Cardiac ventricle fibroblast (primary cell): ENCODE measurements at places on chromosomes 16 and 17. TPM values are rescaled to one million over a fixed set of nuclear protein-coding genes. Genes with fewer than 3 reads are reported as not detected.

Gene HSPB9
- not detected in 2 replicates for total RNA-seq

Gene ABCA3
- total RNA-seq = 0.68 and 1.1 TPM in 2 replicates

Gene SOST
- not detected in 2 replicates for total RNA-seq

Gene METTL23
- total RNA-seq = 23.8 and 37.0 TPM in 2 replicates

Gene KRTAP1-5
- not detected in 2 replicates for total RNA-seq

Gene OTOP2
- not detected in 2 replicates for total RNA-seq

Gene C17orf67
- total RNA-seq = 0.31 and 0.39 TPM in 2 replicates

Gene MMP2
- total RNA-seq = 1,062 and 1,171 TPM in 2 replicates
